ENCODE measurements at places on chromosomes 6 and 20. TPM values are rescaled to one million over a fixed set of nuclear protein-coding genes. Genes with fewer than 3 reads are reported as not detected.

Gene RNF182
- not detected for total RNA-seq

Gene OTOR
- not detected for total RNA-seq

Gene BMP5
- not detected for total RNA-seq

Gene SCRT2
- not detected for total RNA-seq

Gene BTN1A1
- total RNA-seq = not detected

Measured in activated CD4-positive, alpha-beta memory T cell treated with anti-CD3 and anti-CD28 coated beads for 36 hours (primary cell).